Thoracic aorta (tissue), 2 donors: ENCODE measurements at places on chromosomes 3 and 15. TPM values are rescaled to one million over a fixed set of nuclear protein-coding genes. Genes with fewer than 3 reads are reported as not detected.

- no peaks in the 10 kb centered on the region for H3K36me3 ChIP-seq
- H3K4me3 ChIP-seq, result no peak overlapping the region
- no peaks in the 10 kb centered on the region for H3K4me1 ChIP-seq
- H3K27ac ChIP-seq, result no peak overlapping the region
- H3K27me3 ChIP-seq, result no peaks in the 10 kb centered on the region
These were observed 406.0 kb upstream of the WNT5A start for GRCh38 chr3:55893045-55893664.

DNA sequence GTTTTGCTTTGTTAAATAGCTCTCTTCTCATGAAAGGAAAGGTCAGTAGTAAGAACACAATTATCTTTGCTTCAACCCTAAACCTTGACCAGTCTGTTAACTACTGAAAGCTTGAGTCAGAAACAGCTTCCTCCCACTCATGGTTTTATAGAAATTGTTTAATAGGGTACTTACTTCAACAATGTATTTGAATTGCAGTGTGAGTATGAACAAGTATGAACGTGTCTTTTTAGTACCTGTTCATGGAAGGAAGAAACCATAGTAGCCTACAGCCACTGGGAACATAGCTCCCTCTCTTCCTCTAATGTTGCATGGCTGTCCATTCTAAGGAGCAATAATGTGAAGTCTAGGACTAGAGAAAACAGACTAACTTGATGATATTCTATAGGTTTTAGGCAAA, 311.0 kb downstream of the MCTP2 start:
- H3K27me3 ChIP-seq, result no peaks in the 10 kb centered on the region
- H3K4me3 ChIP-seq, result no peak overlapping the region
- no peak overlapping the region for H3K27ac ChIP-seq
- no peaks in the 10 kb centered on the region for H3K4me1 ChIP-seq

- H3K4me1 ChIP-seq, result no peaks in the 10 kb centered on the region
- no peaks in the 10 kb centered on the region for H3K27me3 ChIP-seq
- DNase-seq, result no peak
- no peaks in the 10 kb centered on the region for H3K36me3 ChIP-seq
These were observed 981.2 kb downstream of the NSUN3 start for GRCh38 chr3:95044101-95044500.

Gene LDHAL6B
- not detected for total RNA-seq

DNA sequence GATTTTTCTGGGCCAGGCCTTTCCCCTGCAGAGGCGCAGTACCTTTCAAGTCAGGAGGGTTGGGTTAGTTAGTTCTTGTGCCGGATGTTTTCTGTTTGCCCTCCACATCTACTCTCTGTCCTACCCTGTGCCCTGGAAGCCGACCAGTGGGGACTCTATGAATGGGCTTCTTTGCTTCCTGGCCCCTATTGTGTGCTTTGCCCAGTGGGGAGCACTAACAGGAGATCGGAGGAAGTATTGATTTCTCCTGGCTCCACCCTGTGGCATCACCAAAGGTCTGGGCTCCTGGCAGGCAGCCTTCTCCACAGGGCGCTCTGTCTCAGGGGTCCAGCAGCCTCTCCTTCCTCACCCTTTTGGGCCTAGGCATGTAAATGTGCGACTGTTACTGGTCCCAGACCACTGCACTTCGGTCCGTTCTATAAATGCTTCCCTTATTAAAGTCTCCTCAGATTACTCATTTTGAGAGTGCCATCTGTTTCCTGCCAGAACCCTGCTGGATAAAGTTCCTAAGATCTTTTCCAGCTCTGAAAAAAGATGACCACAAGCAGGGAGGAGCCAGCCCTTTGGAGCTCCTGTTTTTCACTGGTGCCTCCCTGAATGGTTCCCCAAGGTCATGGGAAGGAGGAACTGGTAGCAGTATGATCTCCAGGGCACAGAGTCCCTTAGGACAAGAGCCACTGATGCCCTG, 44.5 kb downstream of the CTDSPL start:
- no peaks in the 10 kb centered on the region for H3K27me3 ChIP-seq
- DNase-seq, result no peak
- peaks cover 33% of the 10 kb centered on the region for H3K4me1 ChIP-seq
- no peak overlapping the region for H3K4me3 ChIP-seq
- H3K36me3 ChIP-seq, result no peaks in the 10 kb centered on the region
